Cardiac fibroblast (primary cell): ENCODE measurements at places on chromosomes 3 and 15.
A peak's percentile ranks its signal among the peaks of the same experiment; 100 is the strongest.

GRCh38 chr3:51559411-51559888 lies 20.9 kb downstream of the RAD54L2 start:
- peak; percentile 71 for DNase-seq

DNA sequence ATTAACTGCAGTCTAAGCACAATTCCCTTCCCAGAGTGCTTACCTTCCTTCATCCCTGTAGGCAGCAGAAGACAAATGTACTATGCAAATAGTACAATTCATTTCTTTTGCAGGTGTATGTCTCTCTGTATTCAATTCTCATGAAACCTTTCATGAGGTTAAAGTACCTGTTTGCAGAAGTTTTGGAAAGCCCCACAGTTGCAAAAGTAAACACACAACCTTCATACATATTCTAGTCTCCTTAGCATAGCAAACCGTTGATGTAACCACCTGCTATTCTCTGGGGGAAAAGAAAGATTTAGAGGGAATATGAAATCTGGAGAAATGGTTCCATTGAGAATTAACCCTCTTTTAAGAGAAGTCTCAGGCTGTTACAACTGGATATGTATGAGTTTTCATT lies 200.3 kb upstream of the SUCLG2 start:
- no peak for DNase-seq

DNA sequence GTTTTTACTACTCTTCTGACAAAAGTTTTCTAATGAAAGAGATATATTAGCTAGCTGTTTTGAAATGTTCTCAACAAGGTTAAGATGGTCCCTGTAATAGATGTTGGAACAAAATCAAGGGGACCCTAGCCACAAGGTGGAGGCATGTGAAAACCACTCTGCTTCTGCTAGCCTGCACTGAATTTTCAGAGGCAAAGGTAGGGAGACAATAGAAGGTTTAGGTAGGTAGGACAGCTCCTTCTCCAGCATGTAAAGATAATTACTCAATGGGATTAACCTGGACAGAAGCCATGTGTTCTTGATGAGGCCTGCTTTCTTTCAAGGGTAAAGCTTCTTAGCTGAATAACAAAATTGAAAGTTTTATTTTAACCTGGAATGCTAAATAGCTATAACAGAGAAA lies 333.5 kb downstream of the LSAMP start:
- no peak for DNase-seq

DNA sequence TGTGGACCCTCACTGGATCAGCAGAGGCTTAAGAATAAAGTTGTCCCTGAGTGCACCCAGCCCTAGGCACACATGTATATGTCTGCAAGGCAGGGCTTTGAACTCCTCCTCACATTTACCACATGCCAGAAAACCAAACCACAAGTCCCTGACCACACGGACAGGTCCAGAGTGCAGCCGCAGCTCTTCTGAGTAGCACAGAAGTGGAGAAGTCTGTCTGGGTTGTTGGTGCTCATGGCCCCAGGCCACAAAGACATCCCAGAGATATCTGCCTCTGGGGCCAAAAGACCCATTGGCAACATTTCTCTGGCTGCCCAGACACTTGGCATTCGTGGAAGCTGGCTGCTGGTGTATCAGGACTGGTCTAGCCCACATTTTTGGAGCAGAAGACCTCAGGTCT lies 17.4 kb downstream of the SUSD5 start:
- DNase-seq: no peak

DNA sequence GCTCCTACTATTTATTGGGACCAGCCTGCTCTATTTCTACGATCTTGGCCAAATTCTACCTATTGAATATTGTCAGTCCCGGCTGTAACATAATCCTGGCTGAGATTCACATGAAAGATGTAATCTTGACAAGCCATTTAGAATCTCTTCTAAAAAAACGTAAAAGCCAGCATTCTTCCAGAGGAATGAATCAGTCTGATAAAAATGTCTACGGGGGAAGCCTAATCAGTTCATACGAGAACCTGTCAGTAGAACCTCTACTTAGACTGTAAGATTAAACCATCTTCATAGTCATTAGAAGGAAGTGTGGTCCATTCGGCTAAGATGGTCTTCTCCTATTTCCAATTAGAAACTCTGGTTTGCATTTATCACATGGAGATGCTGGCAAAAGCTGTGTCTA lies 147.2 kb upstream of the WNT5A start:
- DNase-seq: no peak

- DNase-seq: no peak
These were observed 267.0 kb downstream of the PLCL2 start for GRCh38 chr3:17151598-17152373.
